Foreskin keratinocyte (primary cell): ENCODE measurements at places on chromosomes 3 and 15. TPM values are rescaled to one million over a fixed set of nuclear protein-coding genes. Genes with fewer than 3 reads are reported as not detected.

PPM1L gene
- 0.44 and 0.74 TPM in 2 replicates for total RNA-seq

SNTN gene
- not detected in 2 replicates for total RNA-seq

EOMES gene
- 0.37 and 0.95 TPM in 2 replicates for total RNA-seq

PRSS50 gene
- total RNA-seq = not detected in 2 replicates

IL20RB gene
- 104 and 118 TPM in 2 replicates for total RNA-seq

TMEM108 gene
- 0.07 TPM in 1 of 2 replicates, not detected in the other for total RNA-seq

IL12A gene
- total RNA-seq = 0.20 and 0.74 TPM in 2 replicates

ARGFX gene
- not detected in 2 replicates for total RNA-seq

PRR20G gene
- total RNA-seq = not detected in 2 replicates

CORO2B gene
- 0.46 and 0.68 TPM in 2 replicates for total RNA-seq

PGBD4 gene
- total RNA-seq = 0.88 and 0.95 TPM in 2 replicates

DUT gene
- 93.8 and 113 TPM in 2 replicates for total RNA-seq

MYRIP gene
- total RNA-seq = not detected in 2 replicates

SCN11A gene
- total RNA-seq = not detected in 2 replicates

TRAIP gene
- total RNA-seq = 13.9 and 14.8 TPM in 2 replicates

POLG gene
- total RNA-seq = 47.8 and 50.5 TPM in 2 replicates

RPL35A gene
- 1,189 and 1,229 TPM in 2 replicates for total RNA-seq

ASB14 gene
- total RNA-seq = not detected in 2 replicates

WNT7A gene
- total RNA-seq = 48.2 and 65.5 TPM in 2 replicates

TICRR gene
- 14.9 and 15.9 TPM in 2 replicates for total RNA-seq

MESP2 gene
- total RNA-seq = 0.88 and 1.3 TPM in 2 replicates

METTL6 gene
- total RNA-seq = 16.7 and 18.1 TPM in 2 replicates

GOLGA8K gene
- 0.14 TPM in 1 of 2 replicates, not detected in the other for total RNA-seq

TMEM207 gene
- total RNA-seq = not detected in 2 replicates

CCDC191 gene
- total RNA-seq = 1.7 and 1.9 TPM in 2 replicates

LRRC3B gene
- not detected in 2 replicates for total RNA-seq
